T follicular helper cell (primary cell): ENCODE measurements at places on chromosomes 5 and 9.

DNA sequence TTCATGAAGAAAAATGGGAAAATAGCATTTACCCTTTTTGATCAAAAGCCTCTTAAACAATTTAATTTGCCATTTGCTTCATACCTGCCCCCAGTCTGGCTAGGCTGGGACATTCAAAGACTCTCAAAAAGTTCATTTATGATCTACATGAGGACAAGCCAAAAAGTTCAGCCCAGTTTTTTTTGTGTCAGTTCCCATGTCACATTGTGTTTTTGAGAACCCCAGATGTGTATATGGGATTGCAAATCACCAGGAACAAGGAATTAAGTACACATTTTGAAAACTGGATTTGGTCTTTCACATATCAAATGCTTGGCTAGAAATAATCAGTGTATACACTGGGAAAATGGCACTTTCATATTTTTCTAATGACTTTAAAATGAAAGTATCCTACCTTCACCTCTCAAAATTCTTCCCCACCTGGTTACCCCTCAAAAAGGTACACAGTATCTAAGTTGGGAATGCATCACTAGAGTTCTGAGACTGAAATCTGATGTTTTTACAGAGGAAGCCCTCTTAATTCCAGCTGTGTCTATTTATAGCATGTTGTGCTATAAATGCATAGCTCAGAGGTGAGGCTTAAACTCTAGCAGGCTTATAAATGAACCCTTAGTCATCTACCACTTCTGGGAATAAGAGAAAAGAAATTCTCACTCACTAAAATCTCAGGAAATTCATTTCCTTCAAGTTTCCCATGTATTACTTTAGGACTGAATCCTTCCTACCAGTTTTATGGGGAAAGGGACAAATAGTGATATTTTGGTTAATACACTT is 9.3 kb downstream of the STOM start:
- DNase-seq, result no peak

- DNase-seq, result no peak
Measured at GRCh38 chr5:59538750-59539121, 354.8 kb downstream of the PDE4D start.

GRCh38 chr9:36337865-36338264 is 62.2 kb downstream of the RNF38 start:
- no peak for DNase-seq

- no peak for DNase-seq
Measured at GRCh38 chr9:98195671-98196070, 3.2 kb upstream of the CORO2A start.

DNA sequence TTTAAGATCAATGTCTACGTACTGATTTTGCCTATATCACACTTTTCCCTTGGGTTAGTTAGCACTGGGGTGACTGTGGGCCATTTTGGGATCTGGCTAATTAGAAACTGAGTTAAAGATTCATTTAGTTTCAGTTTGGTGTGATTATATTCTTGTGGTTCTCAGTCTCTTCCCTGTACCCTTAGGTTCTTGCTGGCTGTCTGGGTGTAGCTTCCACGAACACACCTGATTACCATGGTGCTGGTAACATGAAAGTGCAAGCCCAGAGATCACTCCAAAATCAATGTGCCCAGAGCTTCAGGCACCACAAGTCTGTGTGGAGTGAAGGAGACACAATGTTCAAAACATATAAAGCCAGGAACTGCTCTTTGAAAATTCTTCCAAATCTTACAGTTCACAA is 248.1 kb downstream of the PDE4D start:
- DNase-seq, result no peak
